ENCODE measurements at places on chromosomes 16 and 17.

DNA sequence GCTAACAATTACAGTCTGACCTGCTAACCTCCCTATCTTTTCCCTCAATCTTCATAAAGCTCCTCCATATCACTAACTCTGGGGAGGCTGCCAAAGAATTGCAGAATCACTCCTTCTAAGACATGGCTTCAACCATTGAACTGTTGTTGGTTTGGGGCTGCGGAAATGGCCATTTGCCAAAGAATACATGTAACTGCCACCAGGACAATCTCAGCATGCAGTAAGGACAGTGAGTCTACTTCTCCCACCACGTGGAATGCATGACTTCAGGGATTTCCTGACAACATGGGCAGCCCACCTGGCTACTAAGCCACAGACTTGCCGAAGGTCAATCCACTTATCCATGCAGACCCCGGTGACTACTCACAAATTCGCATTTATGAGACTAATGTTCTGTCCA, 104.3 kb upstream of the NUDT7 start:
- no peak for DNase-seq

GRCh38 chr17:68783861-68784260, 171.3 kb downstream of the ABCA8 start:
- DNase-seq = no peak

- DNase-seq = peak; percentile 62
Measured at GRCh38 chr16:30381291-30382041, 895 bp downstream of the SEPTIN1 start.

DNA sequence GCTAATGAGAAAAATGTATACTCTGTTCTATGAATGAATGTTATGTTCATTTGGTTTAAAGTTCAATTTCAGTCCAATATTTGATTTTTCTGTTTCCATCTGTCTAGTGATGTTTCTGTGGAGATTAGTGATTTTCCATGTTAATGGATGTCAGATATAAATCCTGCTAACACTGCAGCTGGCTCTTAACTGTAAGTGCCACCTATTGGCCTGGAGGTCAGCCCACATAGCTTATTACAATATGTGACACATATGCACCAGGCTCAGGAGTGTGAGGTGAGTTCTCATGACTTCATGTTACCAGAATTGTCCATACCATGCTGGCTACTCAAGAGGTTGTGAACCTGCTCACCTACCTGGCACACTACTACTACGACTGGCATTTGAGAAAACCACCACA, 17.1 kb downstream of the ATF7IP2 start:
- no peak for DNase-seq

GRCh38 chr16:72827866-72828265, 220.1 kb downstream of the ZFHX3 start:
- DNase-seq = no peak

DNA sequence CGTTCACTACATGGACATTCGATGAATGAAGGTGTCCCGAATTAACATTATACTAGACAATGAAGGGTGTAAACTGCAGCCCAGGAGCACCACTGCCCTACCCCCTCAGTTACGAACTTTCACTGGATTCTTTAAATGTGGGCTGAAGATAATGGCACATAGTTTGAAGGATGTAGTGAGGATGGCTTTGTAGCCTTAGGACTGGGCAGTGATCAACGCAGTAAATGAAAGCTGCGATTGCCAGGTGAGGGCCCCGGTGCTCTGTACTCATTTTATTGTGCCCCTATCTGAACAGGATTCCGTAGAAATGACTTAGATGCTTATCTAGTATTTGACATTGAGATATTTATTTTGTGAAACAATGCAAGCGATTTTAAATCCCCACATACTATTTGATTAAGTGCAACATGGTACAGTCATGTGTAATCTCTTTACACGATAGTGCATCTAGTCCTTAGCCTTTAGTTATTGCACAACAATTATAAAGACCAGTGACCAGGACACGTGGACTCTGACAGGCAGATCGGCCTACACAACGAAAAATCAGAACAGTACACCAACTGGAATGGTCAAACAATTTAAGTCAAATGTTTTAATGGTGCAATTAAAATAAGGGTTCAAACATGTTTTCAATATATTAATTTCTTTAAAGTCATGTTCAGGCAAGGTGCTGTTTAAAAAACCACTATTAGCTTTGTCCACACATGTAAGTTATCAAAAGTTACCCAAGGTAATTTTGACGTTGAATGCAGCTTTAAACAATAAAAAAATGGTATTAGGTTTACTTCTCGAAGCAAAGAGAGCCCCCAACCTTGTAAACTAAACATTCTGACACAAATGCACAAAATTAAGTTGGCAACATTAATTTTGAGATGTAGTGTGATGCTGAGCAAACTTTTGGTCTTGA, 17.4 kb upstream of the ERN1 start:
- DNase-seq = no peak

- DNase-seq = no peak
Measured at GRCh38 chr17:41722231-41722630, 10.1 kb downstream of the GAST start.

GRCh38 chr17:16988749-16989229, 16.9 kb upstream of the TNFRSF13B start:
- peak; percentile 30 for DNase-seq

Data from CD4-positive, alpha-beta T cell treated with Interleukin-17A for 4 hours (primary cell).